ENCODE measurements at places on chromosomes 6 and 20.
A peak's percentile ranks its signal among the peaks of the same experiment; 100 is the strongest.

- DNase-seq: no peak
Measured at GRCh38 chr6:41732149-41732548, 3.3 kb downstream of the TFEB start.

DNA sequence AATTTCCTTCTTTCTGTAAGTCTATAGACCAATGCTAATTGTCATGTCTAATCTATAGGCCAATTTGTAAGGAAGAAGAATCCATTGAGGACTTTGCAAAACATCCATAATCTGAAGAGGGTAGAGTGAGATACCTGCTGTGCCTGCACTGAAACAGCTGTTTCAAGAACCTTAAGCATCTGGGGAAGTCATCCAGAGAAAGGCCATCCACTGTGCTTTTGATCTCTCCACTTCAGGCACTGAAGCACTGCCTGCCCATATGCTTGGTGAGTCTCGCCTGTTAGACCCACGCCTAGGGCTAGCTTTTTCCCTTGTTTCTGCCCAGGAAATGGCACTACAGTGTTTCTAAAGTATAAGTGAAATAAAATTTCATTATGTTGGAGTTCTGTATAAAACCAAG lies 921.8 kb upstream of the EPHA7 start:
- DNase-seq: no peak

DNA sequence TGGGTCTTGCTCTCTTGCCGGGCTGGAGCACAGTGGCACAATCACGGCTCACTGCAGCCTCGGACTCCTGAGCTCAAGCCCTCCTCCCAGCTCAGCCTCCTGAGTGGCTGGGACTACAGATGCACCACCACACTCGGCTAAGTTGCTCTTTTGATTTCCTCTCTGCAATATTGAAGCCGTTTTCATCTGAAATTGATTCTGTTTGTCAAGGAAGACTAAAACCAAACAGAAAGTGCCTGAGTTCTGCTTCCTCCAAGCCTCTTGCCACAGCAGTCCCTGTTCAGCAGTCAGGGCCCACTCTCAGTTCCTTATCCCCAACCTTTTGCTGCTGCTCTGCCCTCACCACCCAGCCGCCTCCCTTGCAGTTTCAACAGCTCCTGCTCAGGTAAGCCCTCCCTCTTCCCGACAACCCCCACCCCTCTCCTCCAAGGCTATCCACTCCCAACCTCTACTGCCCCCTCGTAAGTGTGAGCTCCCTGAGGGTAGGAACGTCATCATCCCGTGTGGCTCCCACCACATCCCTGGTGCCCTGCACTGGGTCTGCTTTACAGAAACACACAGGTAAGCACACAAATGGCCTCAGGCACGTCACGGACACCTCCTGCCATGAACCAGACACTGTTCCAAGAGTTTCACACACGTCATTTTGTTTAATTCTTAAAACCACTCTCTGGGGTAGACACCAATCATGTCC lies 70.7 kb upstream of the TAB2 start:
- no peak for DNase-seq

DNA sequence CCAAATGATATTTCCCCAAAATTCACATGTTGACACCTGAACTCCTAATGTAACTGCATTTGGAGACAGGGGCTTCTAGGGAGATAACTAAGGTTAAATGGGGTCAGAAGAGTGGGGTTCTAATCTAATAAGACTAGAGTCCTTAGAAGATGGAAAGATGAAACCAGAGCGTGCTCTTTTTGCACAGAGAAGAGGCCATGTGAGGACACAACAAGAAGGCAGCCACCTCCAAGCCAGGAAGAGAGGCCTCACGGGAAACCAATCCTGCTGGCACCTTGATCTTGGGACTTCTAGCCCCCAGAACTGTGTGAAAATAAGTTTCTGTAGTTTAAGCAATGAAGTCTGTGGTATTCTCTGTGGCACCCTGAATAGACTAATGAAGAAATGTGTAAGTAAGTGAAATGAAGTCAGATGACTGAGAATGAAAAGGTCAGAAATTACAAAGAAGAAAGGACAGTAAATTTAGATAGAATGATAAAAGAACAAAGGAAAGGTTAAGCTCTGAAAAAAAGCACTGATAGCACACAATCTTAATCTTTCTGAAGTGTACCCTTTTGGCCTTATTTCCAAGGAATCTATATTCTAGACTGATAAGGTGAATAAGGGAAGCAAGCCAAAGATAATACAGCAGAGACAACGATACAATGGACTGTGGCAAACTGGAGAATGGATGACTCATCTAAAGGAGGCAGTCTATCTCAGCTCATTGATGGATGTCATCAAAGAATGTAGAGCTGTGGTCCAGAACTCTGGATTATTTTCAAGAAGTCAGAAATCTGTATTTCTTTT lies 110.4 kb downstream of the MYB start:
- DNase-seq: no peak

DNA sequence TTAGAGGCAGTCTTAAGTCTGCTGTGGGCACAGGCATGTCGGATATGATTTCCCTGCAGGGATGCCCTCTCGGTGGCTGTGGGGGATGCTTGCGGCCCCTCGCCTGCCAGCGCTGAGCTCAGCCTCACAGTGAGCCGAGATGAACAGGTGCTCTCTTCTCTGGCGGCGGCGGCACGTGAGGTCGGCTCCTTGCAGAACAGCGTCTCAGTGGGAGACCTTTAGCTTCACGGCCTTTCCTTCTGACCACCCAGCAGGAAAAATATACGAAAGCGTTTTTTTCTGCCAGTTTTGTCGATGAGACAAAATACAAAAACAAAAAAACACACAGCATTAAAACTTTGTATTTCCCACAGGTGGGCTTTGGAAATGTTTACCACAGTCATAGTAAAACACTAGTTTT lies 23.6 kb downstream of the FOXA2 start:
- DNase-seq: no peak

GRCh38 chr6:45513213-45513618 lies 135.5 kb upstream of the SUPT3H start:
- DNase-seq: no peak

GRCh38 chr6:11645016-11645415 lies 107.5 kb downstream of the TMEM170B start:
- DNase-seq: no peak

DNA sequence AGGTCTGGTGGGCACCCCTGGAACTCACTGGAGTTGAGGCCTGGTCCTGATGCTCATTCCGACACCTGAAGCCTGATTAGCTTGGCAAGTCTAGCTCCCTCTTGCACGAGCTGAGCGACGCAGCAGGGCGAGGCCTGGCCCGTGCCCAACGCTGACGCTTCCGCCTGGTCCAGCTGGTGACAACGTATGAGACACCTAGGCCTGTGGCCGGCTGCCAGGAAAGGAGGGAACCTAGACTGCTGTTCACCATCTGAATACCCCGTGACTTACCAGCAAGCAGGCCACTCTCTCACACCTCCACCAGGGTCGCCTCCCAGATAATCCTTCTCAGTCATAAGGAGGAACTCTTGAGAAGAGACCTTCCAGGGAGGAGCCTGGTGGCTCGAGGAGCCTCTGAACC lies 24.5 kb downstream of the YTHDF1 start:
- no peak for DNase-seq

DNA sequence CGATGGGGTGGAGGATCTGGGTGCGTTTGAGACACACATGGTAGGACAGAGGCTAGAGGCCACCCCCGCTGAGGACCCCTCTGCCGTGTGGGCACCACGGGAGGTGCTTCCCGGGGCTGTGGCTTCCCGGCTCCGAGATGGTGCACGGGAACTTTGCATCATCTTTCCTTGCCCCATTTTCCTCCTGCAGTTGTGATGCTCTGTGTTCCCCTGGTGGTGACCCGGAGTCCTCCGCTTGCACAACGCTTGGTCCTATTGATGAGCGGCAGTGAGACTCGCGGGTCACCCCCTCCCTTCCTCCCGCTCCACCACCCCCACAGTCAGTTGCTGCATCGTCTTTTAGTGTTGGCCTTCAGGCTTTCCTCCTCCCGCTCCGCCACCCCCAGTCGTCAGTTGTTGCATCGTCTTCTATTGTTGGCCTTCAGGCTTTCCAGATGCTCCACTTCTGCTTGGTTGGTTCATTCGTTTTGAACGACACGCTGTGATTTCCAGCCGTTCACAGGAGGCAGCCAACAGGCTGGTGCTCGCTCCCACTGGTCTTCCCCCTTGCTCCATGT lies 37.3 kb downstream of the PYGB start:
- DNase-seq: no peak

DNA sequence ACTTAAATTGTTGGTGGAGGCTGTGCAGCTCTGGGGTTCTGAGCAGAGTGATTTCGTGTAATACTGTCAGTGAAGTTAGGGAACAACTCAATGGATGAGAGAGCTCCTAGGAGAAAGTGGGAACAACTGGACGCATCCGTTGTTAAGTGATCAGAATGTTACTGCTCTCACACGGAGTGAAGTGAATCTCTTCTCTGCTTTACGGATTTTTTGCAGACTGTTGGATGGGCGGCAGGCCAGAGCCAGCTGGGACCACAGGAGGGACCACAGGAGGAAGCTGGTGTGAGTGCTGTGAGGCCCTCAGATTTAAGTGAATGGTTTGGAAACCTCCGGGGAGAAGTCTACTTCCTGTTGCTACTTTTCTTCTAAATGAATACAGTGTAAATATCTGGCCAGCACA lies 23.7 kb upstream of the PPP1R14C start:
- DNase-seq: no peak

DNA sequence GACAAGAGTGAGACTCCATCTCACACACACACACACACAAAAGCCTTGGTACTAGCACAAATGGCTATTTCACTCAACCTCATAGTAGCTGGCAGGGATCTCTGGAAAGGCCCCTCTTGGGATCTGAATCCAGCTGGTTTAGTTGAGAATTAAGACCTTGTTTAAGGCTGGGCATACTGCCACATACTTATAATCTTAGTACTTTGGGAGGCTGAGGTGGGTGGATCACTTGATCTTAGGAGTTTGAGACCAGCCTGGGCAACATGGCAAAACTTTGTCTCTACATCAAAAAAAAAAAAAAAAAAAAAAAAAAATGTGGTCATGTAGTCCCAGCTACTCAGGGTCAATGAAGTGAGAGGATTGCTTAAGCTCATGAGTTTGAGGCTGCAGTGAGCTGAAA lies 628.3 kb downstream of the MMUT start:
- no peak for DNase-seq

DNA sequence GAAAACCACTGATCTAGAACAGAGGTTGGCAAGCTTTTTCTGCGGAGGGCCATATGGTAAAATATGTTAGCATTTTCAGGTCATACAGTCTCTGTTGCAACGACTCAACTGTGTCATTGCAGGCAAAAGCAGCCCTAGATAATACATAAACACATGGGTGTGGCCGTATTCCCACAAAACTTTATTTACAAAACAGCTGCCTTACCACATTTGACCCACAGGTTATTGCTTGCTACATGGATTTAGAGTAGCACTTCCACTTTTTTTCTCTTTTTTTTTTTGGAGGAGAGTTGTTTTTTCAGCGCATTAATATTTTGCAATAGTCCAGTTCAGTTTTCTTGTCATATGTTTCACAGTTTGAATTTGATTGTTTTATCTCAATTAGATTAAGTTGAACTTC lies 2.5 kb upstream of the IGF2R start:
- no peak for DNase-seq

GRCh38 chr6:168708984-168709383 lies 268.0 kb downstream of the SMOC2 start:
- no peak for DNase-seq

DNA sequence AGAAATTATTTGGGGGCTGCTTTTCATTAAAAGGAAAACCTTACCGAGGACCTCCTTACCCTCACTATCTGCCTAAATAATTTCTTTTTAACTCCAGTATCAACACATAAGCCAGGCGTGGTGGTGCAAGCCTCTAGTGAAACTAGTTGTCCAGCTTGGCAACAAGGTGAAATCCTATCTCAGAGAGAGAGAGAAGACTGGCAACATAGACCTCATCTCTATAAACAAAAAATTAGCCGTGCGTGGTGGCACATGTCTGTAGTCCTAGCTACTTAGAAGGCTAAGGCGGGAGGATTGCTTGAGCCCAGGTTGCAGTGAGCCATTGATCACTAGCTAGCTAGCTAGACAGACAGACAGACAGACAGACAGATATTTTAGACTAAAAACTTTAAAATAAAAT lies 92.5 kb downstream of the ARMC2 start:
- no peak for DNase-seq

GRCh38 chr6:40331545-40331944 lies 255.6 kb downstream of the LRFN2 start:
- no peak for DNase-seq

DNA sequence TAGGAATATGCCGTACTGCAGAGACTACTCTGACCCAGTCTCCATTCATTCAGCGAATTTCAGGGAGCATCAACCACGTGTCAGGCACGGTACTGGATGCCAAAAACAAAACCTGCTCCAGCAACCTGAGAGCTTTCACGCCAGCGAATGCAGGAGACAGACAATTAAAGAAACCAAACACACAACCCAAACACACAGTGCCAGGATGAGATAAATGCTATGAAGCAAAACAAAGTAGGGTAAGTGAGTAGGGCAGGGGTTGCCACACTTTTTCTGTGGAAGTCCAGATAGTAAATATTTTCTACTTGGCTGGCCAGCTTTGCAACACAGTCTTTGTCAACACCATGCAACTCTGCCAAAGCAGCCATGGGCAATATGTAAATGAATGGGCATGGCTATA lies 10.0 kb downstream of the MOCS1 start:
- DNase-seq: no peak

DNA sequence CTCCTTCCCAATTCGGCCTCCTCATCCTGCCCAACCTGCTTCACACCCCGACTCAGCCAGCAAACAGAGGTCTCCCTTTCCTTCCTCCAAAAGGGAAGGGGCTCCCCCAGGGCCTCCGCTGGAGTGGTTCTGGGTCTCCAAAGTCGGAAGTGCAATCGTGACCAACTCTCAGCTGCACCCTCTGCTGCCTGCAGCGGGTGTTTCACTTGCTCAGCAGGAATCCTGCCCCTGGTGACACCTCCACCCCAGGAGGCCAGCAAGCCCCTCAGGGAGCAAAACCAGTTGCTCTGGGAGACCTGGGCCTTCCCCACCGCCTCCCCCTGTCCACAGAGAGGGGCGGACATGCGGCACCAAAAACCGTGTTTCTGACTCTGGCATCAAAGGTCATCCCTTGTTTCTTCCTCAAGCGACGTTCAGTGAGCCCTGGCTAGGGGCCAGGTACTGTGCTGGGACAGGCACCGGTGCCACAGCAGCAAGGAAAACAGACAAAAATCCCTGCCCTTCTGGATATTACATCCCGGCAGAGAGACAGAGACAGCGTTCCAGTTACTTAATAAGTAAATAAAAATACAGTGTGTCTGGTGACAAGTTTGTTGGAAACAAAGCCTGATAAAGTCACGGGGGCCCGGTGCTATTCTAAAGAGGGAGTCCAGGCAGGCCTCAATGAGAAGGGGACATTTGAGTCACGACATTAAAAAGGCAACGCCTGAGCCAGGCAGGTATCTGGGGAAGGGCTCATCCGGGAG lies 219.0 kb downstream of the BMP7 start:
- DNase-seq: no peak

- DNase-seq: no peak
Measured at GRCh38 chr6:40535110-40535818, 51.9 kb downstream of the LRFN2 start.

GRCh38 chr6:79949233-79949632 lies 1.9 kb upstream of the ELOVL4 start:
- peak; percentile 62 for DNase-seq

- DNase-seq: no peak
Measured at GRCh38 chr20:10868299-10868698, 194.5 kb upstream of the JAG1 start.

- no peak for DNase-seq
Measured at GRCh38 chr6:45388328-45388727, 10.6 kb upstream of the SUPT3H start.
